ENCODE measurements at places on chromosomes 16 and 17.

DNA sequence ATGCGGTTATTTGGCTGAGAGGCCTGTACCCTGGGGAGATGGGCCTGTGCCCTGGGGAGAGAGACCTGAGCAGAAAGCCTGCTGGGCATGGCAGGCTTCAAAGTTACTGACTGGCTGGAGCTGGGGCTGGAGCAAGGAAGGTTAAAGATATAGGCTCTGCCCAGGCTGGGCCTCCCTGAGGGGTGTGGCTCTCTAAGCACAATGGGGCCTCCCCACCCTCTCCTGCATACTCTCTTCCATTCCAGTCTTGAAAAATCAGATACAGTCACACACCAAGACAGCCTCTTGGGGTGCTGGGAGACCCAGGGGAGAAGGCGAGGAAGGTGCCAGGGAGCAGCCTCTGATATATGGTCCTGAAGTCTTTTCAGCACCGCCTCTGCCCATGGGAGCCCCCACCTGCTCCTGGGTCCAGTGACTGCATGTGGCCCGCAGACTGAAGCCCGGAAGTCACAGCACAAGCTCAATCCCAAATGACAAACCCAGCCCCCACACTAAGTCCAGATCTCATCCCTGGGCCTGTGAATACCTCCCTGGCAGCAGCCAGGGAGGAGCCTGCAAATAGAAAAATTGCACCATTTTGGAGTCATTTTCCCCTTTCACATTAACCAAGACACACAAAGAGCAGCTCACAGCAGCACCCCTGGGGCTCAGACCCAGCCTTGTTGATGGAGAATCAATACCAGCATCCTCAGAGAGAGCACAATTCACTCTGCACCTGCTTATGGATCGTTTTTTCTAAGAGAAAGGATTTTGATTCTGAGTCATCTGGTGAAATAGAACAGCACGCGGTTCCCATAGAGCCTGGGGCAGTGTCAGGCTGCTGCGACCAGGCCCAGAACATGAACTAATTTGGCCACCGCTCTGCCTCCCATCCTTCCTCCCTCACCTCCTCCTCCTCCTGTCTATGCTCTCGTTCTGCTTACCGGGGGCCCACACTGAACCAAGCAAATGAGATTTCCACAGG, 25.6 kb upstream of the CACNG1 start:
- no peak for DNase-seq

DNA sequence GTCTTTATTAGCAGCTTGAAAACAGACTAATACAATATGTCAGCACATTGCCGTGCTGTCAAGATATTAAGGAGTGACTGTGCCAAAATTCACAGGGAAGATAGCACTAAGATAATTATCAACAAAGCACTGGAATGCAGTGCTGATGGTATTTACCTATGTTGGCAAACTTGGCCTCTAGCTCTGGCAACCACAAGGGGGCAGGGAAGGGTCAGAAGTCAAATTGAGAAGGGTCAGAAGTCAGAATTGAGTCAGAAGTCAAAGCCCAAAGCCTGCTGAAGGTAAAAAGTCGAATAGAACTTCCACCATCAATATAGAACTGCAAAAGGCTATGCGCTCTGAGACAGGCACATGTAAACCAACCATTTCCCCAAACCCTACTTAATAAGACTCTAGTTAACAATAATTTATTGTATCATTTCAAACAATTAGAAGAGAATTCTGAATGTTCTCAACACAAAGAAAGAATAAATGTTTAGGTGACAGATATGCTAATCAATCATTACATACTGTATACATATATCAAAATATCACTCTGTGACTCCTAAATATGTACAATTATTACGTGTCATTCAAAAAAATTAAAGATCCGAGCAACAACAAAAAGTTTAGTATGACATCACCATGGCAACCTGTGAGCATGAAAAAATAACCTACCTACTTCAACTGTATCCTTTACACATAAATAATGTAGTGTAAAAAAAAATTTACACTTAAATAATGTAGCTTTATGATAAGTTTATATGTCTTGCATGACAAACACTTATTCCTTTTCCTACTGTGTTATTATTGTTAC, 916.1 kb downstream of the KCNJ2 start:
- DNase-seq: no peak

GRCh38 chr17:66347661-66348514, 45.5 kb downstream of the PRKCA start:
- peak; percentile 40 for DNase-seq

DNA sequence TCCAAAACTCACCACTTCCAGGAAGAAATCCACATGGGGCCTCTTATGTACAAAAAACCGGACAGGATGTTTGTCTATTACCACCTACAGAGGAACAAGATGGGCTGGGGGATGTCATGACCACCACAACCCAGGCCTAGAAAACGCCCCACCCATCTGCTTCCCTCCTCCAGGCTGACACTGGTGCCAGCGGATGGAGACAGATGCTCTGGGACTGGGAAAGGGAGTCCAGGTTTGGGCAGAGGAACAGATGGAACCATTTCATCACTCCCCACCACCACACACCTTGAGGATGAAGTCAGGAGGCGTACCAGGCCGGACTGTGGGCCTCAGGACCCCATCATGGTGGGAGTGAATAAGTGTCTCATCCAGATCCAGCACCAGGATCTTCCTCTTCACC, 4.5 kb upstream of the GABARAP start:
- DNase-seq: no peak

DNA sequence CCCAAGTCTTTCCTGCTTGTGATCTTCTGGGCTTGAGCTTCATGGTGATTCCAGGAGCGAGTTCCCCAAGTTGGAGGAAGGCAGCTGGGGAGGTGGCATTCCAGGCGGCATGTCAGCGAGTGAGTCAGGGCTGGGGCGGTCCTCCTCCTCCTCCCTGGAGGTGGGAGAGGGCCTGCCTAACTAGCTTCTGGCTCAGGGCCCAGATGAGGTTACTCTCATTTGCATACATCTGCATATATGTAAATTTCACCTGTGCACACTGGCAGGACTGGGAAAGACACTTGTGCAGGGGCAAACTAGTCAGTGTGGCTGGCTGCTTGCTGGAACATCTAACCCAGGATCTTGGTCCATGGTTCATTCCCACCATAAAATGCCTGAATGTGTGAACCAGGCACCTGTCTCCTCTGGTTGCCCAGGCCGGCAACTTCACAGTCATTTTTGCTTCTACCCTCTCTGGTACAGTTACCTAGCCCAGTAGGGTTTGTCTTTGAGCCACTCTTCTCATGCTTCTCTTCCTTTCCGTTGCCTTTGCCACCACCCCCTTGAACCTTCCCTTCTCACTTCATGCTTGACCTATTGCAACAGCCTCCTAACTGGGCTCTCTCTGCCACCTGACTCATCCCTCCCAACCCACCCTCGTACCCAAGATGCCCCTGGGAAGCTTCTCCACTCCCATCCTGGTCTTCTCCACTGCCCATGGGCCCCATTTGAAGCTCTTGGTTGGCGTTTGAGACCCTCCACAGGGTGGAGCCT, 9.6 kb upstream of the DLX4 start:
- no peak for DNase-seq

- DNase-seq: no peak
Observed at GRCh38 chr16:8905795-8906591, 23.8 kb downstream of the LITAFD start.

DNA sequence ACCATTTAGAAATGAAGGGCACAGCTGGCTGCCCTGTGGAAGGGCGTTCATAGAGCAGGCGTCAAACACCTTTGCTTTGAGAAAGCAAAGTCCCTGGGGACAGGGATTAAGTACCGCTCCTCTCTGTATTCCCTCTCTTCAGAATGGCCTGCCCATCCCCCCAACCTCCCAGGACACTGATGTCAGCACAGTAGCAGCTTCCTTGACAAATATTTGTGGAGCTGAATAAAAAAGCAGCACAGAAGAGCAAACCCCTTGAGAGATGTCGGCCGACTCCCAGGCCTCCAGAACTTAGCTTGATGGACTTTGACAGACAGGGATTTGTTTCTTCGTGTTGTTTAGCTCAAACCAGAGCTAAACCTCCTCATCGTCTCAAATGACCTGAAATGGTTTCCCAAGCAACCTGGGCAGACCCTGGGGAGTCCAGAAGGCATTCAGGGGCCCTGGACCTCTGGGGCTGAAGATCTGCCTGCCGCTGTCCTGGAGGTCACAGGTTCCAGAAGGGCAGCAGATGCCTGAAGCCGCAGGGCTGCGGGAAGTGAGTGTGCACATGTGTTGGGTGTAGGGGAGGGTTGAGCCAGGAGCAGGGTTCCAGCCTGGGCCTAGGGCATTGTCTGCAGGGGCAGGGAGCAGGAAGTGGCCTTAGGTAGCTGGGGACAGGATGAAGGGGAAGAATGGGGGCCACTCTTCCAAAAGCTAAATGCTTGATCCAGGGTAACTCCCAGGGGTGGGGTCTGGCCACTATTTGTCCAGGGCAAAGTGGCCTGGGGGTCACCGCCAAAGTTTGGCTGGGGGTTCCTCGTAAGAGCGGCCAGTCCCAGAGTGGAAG, 42.3 kb upstream of the NKD1 start:
- no peak for DNase-seq

DNA sequence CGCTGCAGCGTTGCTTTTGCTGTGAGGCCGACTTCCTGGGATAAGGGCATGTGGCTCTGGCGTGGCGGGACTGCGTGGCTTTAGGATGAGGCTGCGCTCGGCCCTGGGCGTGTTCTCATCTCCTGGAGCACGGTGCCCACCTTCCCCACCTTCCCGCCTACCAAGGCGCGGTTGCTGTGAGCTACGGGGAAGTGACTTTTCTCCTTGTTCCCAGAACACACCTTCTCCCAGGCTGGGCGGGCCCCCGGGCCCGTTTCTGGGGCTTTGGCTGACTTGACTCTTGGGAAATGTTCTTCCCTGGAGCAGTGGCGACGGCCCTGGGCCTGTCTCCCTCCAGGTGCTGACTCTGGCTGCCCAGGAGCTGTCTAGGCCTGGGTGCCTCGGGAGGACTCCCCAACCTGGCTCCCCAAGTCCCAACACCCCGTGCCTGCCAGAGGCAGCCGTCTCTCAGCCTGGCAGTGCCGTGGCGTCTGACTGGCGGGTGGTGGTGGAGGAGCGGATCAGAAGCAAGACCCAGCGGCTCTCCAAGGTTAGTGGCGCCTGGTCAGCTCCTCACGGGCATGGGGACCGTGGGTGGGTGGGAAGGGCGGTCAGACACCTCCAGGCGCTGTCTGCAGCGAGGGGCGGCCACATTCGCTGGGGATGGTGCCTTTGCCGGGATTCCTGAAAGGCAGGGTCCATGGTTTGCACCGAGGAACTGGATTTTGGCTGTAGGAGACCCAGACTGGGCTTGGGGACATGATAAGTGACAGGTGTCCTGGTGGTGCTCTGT, 12.1 kb downstream of the TELO2 start:
- DNase-seq: no peak

GRCh38 chr16:13507530-13507929, 412.4 kb upstream of the ERCC4 start:
- DNase-seq: no peak

DNA sequence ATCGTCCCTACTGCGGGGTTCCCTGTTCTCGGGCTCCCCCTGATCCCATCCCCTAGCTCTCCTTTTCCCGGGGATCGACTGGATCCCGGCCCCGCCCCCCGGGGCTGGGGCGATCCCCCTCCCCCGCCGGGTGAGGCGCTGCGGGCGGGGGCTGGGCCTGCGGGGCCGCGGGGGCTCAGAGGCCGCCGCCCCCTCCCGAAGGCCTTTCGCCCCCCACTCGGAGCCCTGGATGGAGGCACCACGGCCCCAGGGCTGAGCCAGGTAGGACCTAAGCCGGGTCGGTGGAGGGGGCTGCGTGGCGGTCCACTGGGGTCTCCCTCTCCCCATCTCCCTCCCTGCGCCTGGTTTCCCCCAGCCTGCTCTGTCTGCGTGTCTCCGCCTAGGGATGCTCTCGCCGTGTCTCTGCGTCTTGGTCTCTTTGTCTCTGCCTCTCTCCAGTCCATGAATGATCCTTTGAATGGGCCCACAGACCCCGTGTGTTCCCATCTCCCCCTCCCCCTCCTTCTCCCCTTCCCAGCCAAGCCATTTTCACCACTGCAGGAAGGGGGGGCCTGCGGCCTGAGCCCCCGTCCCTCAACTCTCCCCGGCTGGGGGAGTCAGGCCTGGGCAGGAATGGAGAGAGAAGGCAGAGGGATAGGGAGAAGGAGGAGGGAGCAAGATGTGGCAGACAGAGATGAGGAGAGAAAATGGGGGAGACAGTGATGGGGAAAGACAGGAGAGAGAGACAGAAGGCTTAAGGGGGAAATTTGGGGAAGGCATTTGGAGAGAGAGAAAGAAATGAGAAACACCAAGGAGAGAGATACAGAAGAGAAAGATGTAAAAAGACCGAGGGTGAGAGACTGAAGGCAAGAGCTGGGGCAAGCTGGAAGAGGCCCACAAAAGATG, 1.7 kb upstream of the TMEM256 start:
- no peak for DNase-seq

- DNase-seq: no peak
Observed at GRCh38 chr16:490768-491167, 36.7 kb upstream of the CAPN15 start.

DNA sequence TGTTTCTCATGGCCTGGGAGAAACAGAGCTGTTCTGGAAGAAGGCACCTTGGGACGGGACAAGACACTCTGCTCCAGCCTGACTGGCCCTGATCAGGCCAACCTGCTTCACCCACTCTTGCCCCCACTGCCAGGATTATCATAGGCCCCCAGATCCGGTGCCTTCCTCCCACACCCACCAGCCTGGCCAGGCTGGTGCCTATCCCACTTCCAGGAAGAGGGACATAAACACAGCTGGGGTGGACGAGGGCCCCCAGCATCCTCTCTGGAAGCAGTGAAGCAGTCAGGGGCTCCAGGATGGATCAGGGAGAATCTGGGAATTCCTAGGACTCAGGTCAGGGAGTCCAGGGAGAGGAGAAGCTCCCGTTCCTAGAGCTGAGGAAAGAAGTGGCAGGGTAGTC, 16.9 kb upstream of the ITGA3 start:
- DNase-seq: no peak

Data from dermis microvascular lymphatic vessel endothelial cell (primary cell).